Right atrium auricular region (tissue), 2 donors: ENCODE measurements at places on chromosomes 13 and 19. TPM values are rescaled to one million over a fixed set of nuclear protein-coding genes. Genes with fewer than 3 reads are reported as not detected.

DNA sequence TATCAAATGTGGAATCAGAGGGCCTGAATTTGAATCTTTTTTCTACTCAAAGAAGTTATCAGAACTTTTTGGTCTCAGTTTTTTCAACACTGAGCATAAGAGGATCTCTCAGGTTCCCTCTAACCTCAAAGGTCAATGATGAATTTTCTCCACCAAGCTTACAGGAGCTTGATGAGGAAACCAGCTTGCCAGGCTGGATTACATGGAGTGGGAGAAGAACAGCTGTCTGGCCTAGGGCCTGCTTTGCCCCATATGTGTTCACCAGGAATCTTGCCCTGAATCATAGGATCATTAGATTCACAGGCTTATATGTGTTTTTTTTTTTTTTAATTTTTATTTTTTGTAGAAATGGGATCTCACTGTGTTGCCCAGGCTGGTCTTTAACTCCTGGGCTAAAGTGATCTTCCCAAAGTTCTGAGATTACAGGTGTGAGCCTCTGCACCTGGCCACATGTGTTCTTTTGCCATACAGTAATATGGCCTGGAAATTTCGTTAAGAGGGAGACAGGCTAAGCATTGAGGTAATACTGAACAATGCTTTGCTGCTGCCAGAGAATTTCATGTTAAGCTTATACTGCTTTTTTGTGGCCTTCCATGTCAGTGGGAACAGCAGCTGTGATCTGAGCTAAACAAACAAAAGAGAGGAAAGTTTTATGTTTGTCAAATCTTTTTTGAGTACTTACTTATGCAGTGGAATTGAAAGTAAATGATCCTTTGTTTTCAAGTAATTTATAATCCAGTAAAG is 110.6 kb downstream of the DNAJC3 start:
- DNase-seq: no peak
- H3K4me3 ChIP-seq: no peak overlapping the region
- no peak overlapping the region for H3K27ac ChIP-seq
- H3K36me3 ChIP-seq: peaks cover 44% of the 10 kb centered on the region

GRCh38 chr13:112905990-112906641 is 62.9 kb upstream of the MCF2L start:
- H3K4me1 ChIP-seq: no peaks in the 10 kb centered on the region
- H3K36me3 ChIP-seq: no peaks in the 10 kb centered on the region
- no peak overlapping the region for H3K27ac ChIP-seq
- DNase-seq: no peak
- H3K4me3 ChIP-seq: no peak overlapping the region

GRCh38 chr19:4181053-4181508 is 1.3 kb downstream of the SIRT6 start:
- DNase-seq: no peak
- H3K4me1 ChIP-seq: peaks cover 21% of the 10 kb centered on the region
- H3K36me3 ChIP-seq: no peaks in the 10 kb centered on the region
- H3K27ac ChIP-seq: no peak overlapping the region

GRCh38 chr19:23283925-23284324 is 33.7 kb upstream of the ZNF724 start:
- H3K36me3 ChIP-seq: no peaks in the 10 kb centered on the region
- no peak overlapping the region for H3K27ac ChIP-seq
- no peak overlapping the region for H3K4me3 ChIP-seq
- no peaks in the 10 kb centered on the region for H3K27me3 ChIP-seq
- no peaks in the 10 kb centered on the region for H3K4me1 ChIP-seq

GRCh38 chr19:4979211-4979807 is 10.4 kb downstream of the KDM4B start:
- H3K4me3 ChIP-seq: no peak overlapping the region
- DNase-seq: no peak
- H3K36me3 ChIP-seq: no peaks in the 10 kb centered on the region
- no peaks in the 10 kb centered on the region for H3K27me3 ChIP-seq
- no peaks in the 10 kb centered on the region for H3K4me1 ChIP-seq

- H3K4me3 ChIP-seq: peak overlapping the region; percentile 48
- no peaks in the 10 kb centered on the region for H3K36me3 ChIP-seq
- H3K4me1 ChIP-seq: no peaks in the 10 kb centered on the region
- DNase-seq: no peak
- H3K27me3 ChIP-seq: peaks cover 11% of the 10 kb centered on the region
Observed at GRCh38 chr19:1068009-1069001, 1.3 kb downstream of the ARHGAP45 start.

- DNase-seq: peak; percentile 83
- H3K27ac ChIP-seq: peak overlapping the region; percentile 96
- H3K4me3 ChIP-seq: peak overlapping the region; percentile 76
- no peaks in the 10 kb centered on the region for H3K36me3 ChIP-seq
- no peaks in the 10 kb centered on the region for H3K27me3 ChIP-seq
- peaks cover 51% of the 10 kb centered on the region for H3K4me1 ChIP-seq
Observed at GRCh38 chr19:49150106-49150943, 4.9 kb downstream of the HRC start.

DNA sequence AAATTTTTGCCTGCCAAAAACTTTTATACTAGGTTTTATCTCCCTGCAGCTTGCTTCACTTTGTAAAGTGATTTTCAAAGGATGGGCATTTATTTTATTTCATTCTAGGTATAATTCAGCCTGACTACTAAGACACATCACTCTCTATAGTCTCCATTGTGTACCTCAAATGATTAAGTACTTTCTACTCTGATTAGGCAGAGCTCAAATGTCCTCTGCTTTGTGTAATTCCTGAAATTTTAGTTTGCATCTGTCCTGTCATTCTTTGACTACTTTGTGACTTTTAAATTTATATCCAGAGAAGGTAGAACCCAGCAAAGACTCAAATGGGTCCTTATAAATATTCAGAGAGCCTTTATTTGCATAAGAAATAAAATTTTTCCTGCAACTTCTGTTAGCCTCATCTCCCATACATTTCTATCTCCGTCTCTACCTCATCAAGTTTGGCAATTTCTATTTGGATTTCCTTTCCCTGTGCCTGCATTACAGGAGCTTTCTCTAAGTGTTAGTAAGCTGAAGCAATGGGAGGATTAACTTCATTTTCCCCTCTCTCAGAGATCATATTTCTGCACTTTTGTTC is 1038.0 kb upstream of the ATXN8OS start:
- no peak overlapping the region for H3K27ac ChIP-seq
- H3K4me3 ChIP-seq: no peak overlapping the region
- H3K36me3 ChIP-seq: no peaks in the 10 kb centered on the region
- no peaks in the 10 kb centered on the region for H3K4me1 ChIP-seq

The ZNF793 gene
- 3.4 TPM for total RNA-seq

The IGSF23 gene
- not detected for total RNA-seq

GRCh38 chr19:13260883-13261653 is 110.9 kb downstream of the IER2 start:
- H3K4me3 ChIP-seq: no peak overlapping the region
- H3K27ac ChIP-seq: no peak overlapping the region
- H3K36me3 ChIP-seq: no peaks in the 10 kb centered on the region
- DNase-seq: no peak
- H3K27me3 ChIP-seq: no peaks in the 10 kb centered on the region
- H3K4me1 ChIP-seq: no peaks in the 10 kb centered on the region

DNA sequence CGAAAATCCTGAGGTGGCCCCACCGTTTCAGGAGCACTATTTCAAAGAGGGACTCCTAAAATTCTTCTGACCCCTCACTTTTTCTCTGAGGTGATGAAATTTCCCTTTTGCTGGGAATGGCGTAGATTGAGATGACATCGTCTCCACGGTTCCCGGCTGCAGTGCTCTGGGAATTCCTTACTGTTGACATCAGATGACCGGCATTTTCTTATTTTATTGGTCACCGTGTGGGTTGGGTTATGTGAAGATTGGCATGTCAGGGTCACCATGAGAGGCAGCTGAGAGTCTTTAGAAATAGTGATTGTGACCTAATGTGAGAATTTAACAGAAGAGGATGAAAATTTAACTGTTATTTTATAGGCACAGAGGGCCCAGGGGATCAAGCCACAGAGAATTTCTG is 356.7 kb downstream of the FGF9 start:
- H3K4me1 ChIP-seq: no peaks in the 10 kb centered on the region
- no peaks in the 10 kb centered on the region for H3K27me3 ChIP-seq
- no peak overlapping the region for H3K4me3 ChIP-seq
- no peak overlapping the region for H3K27ac ChIP-seq

GRCh38 chr19:49814010-49814409 is 918 bp upstream of the FUZ start:
- H3K4me3 ChIP-seq: peak overlapping the region; percentile 65
- H3K27ac ChIP-seq: peak overlapping the region; percentile 85
- no peak for DNase-seq
- no peaks in the 10 kb centered on the region for H3K36me3 ChIP-seq

DNA sequence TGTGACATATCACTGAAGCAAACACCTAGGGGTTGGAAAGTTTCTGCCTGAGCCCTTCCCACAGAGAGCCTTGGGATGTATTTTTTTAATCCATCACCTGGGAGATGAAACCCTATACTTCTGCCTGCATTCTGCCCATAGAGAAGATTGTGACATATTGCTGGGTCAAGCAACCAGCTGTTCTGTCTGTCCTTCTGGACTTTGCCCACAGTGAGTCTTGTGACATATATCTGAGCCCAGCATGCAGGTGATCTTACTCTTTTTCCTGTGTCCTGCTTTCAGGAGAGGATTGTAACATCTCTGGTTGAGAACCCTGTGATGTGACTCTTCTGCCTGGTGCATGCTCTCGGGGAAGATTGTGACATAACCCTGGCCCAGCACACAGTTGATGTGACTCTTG is 24.9 kb upstream of the ZNF681 start:
- H3K4me3 ChIP-seq: no peak overlapping the region
- H3K27me3 ChIP-seq: no peaks in the 10 kb centered on the region
- DNase-seq: no peak
- H3K4me1 ChIP-seq: no peaks in the 10 kb centered on the region
